ENCODE measurements at places on chromosomes 4 and X.

- no peak for DNase-seq
Measured at GRCh38 chr4:170750519-170750918, 660.8 kb upstream of the AADAT start.

DNA sequence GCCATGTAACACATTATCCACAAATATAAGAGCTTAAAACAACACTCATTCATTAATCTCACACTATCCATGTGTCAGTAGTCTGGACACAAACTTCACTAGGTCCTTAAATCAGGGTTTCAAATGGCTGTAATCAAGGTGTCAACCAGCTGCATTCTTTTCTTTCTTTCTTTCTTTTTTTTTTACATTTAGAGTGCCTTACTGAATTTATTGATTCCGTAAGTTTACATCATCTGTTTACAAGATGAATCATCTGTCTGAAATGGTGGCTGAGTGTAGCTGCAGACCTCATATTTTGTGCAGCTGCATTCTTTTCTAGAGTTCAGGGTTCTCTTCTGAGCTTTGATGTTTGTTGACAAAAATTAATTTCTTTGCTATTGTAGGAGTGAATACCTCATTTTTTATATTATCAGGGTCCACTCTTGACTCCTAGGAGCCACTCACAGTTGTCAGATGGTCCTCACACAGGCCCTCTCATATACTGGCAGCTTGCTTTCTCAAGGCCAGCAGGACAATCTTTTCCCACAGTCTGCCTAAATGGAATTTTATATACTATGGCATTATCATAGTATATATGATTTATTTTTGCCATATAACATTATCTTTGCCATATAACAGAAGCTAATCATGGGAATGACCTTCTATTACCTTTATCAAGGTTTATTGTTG lies 37.8 kb downstream of the SPOCK3 start:
- no peak for DNase-seq

DNA sequence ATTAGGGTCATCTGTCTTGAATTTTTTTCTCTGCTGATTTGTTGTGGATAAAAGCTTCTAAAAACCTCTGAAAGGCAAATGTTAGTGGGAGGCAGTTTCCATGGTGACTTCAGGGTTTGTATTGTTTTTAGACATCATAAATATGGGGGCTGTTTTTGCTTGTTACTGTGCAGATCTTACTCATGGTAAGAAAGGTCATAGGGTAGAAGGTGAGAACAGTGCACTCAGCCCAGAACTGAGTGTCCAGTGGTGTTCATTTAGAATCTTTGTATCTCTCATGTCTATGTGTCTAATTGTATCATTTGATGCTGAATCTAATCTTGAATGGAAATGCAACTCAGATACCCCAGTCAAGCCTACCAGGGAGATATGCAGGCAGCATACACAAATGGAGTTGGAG lies 609.8 kb downstream of the ZNF674 start:
- DNase-seq, result no peak

GRCh38 chr4:52643785-52644244 lies 15.3 kb downstream of the USP46 start:
- DNase-seq, result no peak

- no peak for DNase-seq
Measured at GRCh38 chr4:173280998-173281397, 53.2 kb downstream of the HMGB2 start.

DNA sequence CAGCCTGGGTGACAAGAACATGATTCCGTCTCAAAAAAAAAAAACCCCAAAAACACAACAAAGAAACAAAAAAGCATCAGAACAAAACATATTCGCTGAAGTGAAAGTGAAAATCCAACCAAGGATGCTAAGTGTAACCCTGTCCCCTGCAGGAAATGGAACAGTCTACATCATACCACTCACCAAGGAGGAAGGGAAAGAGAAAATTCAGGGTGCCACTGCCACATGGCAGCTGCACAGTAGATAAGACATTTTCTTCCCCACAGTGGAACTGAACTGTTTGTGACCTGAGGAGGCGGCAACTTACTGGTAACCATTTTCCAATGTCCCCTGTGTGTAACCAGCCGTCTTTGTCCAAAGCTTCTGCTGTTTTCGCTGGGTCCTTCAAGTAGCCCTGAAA lies 28.2 kb upstream of the CENPU start:
- peak; percentile 52 for DNase-seq

DNA sequence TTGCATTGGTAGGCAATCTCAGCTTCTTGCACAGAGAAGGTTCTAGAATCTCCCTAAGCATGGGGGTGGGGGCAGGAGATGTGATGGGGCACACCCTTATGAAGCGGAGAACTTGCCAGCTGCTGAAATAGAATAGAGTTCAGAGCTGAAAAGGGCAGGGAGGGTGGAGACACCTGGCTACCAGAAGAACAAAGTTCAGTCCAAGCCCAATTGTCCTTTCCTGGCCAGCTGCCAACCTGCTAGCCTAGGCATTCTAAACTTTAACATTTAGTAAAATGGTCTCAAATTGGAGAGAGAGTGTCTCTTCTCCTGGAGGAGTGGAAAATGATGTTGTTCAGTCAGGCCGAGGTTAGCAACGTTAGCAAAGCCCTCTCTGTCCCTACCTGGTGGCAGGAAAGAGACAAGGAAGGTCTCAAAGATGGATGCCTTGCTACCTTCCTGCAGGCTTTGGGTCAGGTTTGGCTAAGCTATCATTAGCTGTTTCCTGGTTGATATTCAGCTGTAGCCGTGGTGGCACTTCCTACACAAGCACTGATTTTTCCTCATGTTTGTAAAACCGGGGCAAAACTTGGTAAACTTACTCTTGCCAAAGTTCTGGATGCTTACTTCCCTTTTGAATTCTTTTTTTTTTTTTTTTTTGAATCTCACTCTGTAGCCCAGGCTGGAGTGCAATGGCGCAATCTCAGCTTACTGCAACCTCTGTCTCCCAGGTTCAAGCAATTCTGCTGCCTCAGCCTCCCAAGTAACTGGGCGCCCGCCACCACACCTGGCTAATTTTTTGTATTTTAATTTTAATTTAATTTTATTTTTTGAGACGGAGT lies 34.7 kb upstream of the NYX start:
- no peak for DNase-seq
